Central memory CD4-positive, alpha-beta T cell (primary cell): ENCODE measurements at places on chromosomes 5 and 9.

DNA sequence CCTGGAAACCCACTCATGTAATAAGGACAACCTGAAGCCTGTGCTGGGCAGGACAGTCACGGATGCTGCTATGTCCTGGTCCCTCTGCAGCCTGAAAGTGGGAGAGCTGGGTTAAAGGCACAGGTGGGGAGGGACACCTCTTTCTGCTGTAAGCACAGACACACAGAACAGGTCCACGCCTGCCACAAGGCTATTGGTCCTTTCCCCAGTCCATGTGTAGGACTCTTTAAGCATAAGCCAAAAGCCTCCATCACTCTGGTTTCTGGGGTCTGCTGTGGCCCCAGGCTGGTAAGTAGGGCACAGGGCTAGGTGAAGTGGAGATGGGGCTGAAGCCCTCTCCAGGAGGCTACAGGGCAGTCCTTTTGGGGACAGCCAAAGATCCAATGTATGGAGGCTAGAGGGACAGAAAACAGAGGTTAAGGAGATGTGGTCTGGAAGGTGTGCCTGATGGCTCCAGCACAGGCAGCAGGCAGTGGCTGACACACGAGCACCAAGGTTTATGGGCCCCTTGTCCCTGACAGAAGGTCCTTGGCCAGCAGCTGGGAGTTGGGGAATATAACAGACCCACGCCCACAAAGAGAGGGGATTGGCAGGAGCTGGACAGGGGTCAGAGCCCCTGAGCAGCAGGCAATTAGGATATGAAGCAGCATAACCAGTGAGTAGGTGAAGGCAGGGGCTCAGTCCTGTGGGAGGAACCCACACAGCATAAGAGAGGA lies 203.6 kb upstream of the MVB12B start:
- DNase-seq = no peak

- DNase-seq = no peak
These were observed 21.8 kb upstream of the PPP2CA start for GRCh38 chr5:134247428-134248224.

DNA sequence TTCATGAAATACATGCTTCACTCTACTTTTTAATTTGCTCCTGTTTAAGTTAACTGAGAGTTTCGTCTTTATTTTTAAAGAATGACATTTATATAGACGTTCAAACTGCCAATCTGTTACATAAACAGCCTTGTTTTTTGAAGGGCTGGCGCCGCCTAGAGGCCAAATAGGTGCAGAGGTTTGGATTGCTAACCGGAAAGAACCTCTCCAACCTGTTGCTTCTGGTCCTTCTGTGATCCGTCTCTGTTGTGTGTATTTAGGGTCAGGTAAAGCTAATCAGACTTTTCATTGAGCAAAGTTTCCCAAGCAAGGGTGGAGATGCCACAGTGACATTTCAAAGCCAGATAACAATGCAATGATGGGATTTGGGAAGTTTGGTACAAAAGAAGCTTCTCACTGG lies 39.5 kb upstream of the GLIS3 start:
- peak; percentile 67 for DNase-seq

DNA sequence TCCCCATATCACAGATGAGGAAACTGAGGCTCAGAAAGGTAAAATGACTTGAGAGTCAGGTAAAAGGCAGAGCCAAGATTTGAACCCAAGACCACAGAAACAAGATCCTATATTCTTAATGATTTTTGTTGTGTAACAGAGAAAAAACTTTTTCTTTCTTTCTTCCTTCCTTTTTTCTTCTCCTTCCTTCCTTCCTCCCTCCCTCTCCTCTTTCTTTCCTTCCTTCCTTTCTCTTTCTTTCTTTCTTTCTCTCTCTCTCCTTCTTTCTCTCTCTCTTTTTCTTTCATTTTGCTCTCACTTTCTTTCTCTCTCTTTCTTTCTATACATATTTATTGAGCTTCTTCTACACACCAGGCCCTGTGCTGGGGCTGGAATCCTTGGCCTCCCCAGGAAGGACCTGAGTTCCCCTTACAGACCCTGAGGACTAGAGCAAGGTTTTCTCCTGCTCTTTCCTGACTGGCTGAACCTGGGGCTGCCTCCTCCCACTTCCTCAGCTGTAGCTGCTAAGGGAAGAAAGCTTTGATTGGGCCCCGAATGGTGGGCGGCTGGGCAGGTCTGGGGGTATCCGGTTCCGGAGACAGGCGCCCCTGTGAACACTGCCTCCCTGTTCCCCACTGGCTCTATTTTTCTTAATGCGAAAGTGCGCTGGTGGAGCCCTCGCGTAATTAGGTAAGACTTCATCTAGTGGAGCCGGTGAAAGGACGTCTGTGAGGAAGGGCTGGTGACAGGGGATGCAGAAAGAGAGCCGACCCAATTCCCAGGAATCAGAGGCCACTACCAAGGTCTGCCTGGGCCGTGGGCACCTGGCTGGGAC lies 27.4 kb upstream of the KIF12 start:
- DNase-seq = no peak

GRCh38 chr9:76198336-76198735 lies 195.9 kb downstream of the RFK start:
- DNase-seq = no peak

DNA sequence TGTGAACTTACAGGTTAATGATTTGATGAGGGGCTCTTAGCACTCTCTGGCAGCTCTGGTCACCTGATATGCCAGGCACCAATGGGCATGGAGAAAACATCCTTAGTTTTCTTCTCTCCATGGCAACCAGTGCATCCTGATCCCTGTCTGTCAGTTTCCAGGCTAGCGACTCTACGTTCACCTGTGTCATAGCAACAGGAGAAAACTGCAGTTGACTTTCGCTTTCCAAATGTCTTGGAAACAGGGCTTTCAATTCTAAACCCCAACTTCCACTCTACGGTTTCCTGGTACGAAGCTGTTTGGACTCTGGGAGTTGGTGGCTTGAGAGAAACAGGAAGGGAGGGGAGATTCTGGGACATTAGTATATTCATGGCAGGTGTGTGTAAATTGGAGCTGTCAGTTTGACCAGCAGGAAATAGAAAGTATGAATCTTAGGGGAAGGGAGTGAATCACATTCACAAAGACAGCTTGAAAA lies 74.4 kb downstream of the SLC28A3 start:
- no peak for DNase-seq

GRCh38 chr5:138946831-138947560 lies 71.9 kb upstream of the LRRTM2 start:
- DNase-seq = no peak

DNA sequence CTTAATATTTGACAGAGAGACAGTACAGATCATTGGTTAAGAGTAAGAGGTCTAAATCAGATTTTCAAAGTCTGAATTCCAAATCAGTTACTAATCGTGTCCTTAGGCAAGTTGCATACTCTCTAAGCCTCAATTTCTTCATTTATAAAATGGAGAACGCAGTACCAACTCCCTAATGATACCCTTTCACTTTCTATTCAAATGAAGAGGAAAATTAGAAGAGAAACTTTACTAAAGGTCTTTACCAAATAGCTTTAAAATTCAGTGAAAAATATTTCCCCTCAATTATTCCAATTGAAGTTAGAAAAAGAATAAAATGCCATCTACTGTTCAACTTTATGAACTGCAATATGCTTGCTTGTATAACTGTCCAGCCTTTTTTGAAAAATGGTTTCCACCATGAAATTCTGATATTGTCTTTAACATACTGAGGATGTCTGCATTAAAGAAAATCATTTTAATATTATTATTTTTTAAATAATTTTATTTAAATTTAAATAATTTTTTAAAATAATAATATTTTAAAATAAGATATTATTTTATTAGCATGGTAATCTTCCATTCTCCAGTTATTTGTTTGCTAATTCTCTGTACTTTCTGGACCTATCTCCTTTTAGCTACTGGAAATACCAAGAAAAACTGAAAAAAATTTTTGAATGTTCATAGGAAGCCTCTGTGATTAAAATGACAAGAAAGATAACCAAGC lies 36.0 kb downstream of the POC5 start:
- DNase-seq = peak; percentile 14

GRCh38 chr9:28801144-28801799 lies 1228.0 kb upstream of the C9orf72 start:
- no peak for DNase-seq

DNA sequence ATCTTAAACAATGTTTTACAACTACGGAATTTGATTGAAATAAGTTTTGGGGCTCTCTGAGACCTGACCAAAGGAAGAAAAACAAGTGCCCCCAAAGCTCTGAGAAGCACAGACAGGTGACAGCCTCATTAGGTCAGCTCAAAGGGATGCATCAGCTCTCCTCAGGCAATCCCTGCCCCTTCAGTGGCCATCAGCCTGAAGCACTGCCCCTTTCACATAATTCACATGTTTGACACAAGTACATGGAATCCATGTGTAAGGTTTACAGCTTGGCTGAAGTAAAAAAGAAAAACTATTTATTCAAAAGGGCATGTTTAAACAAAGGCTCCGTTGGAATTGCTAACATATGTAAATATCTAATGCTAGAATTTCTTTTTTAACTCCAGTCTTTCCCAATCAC lies 56.3 kb downstream of the TSSK1B start:
- DNase-seq = no peak

- DNase-seq = no peak
These were observed 5.4 kb downstream of the SLC46A2 start for GRCh38 chr9:112885324-112885723.

- no peak for DNase-seq
These were observed 152.4 kb downstream of the LRRC70 start for GRCh38 chr5:62731022-62731421.
